ENCODE measurements at places on chromosomes 2 and 18.

- no peak for DNase-seq
These were observed 221.3 kb downstream of the BCL2 start for GRCh38 chr18:63098018-63098981.

DNA sequence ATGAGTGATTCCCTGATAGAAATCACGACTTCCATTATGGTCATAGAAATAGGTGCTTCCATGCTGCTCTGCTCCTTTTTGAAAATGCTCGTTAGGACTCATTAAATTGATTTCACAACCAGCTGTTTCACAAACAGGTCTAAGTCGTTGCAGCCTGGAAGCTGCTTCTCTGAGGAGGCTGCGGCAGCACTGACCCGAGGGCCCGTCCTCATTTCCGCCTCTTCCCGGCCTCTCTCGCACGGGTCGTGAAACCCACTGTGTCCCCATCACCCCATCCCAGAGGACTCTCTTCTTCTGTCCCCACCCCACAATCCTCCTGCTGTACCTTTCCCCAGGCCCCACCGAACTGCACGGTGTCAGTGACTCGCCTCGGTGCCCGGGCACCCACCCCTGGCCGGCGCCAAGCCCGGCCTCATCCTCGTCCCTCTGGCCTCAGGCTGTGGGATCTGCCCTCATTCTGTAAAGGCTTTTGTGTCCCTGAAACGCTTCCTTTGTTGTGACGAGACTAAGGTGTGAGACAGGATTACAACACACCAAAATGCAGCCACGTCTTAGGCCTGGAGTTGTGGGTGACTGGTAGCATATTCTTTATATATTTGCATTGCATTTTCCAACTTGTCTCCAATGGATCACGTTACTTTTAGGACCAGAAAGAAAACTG, 112.7 kb upstream of the CTDP1 start:
- DNase-seq = no peak

DNA sequence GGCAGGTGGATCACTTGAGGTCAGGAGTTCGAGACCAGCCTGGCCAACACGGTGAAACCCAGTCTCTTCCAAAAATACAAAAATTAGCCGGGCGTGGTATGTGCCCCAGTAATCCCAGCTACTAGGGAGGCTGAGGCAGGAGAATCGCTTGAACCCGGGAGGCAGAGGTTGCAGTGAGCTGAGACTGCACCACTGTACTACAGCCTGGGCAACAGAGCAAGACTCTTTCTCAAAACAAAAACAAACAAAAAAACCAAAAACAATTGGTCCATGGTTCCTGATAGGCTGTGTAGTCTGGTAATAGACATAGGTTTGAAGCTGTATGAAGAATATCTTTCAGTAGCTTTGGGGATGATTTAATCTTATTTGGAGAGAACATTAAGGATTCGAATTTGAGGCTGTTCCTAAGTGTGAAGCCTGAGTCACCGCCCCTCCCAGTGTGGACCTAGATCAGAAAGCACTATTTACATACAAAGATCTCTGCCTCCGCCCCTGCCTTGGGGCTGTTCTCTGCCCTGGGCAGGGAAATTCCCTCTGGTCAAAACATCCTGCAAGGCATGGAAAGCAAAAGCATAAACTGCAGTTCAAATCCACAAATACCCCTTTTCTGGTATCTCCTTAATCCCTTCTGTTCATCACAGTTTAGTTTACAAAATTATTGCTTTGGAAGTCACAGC, 52.8 kb upstream of the PMAIP1 start:
- DNase-seq = no peak

GRCh38 chr18:79819968-79820351, 22.2 kb downstream of the KCNG2 start:
- peak; percentile 52 for DNase-seq

DNA sequence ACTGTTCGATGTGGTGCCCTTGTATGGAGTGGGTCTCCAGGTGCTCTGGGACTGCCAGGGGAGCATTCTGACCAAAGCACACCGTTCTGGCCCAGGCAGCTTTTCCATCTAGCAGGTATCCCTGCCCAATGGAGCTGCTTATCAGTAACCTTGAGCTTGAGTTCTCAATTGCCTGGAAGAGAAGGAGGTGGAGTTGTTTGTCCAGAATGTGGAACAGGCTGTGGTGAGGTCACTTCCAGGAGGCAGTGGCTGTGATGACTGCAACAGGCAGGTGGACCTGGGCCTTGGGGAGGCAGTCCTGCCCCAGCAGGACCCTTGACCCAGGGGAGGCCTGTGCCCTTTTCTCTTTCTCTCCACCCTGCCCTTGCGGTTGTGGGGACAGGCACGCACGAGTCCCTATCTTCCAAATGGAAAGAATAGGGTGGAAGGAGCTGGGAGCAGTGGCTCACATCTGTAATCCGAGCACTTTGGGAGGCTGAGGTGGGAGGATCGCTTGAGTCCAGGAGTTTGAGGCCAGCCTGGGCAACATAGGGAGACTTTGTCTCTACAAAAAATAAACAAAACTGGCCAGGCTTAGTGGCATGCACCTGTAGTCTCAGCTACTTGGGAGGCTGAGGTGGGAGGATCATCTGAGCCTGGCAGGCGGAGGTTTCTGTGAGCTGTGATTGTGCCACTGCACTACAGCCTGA, 66.2 kb upstream of the MCFD2 start:
- no peak for DNase-seq

GRCh38 chr18:67513280-67513679, 3.2 kb downstream of the DSEL start:
- no peak for DNase-seq

DNA sequence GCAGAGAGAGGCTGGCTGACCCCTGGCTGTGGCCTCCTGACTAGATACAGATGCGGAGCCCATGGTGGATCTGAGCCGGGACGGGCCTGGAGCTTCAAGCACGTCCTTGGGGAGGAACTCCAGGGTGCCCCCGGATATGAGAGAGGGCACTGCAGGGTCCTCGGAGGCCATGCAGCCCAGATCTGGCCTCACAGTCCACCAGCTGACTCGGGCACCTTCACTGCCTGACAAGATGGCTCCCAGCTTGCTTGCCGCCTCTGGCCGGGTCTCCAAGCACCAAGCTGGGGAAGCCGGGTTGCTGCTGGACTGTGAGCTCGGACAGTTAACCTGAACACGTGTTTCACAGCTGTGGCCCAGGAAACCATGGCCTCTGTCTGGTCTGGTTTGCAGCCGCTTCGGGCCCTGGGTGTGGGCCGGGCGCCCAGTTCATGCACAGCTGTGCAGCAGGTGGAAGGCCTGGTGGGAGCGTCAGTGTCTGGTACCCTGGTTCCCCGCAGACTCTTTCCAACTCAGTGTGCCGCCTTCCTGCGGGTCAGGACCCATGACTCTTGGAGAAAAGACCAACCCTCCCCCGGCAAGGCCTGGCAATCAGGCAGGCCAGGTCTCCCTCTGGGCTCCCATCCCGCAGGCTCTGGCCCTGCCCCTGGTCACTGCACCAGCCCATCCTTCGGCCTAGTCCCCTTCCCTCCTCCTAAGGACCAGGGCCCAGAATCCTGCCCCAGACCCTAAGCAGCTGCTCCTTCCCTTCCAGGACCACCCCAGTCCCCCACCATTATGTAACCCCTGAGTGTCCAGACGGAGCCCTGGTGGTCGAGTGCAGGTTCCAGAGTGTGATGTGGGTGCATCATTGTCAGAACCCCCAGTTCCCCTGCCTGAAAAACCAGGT, 74.6 kb upstream of the OTOS start:
- DNase-seq = no peak

GRCh38 chr2:61233581-61233980, 71.6 kb downstream of the C2orf74 start:
- DNase-seq = no peak

GRCh38 chr2:174794851-174795374, 30.6 kb upstream of the CHRNA1 start:
- no peak for DNase-seq

- no peak for DNase-seq
These were observed 7.6 kb downstream of the ITGA6 start for GRCh38 chr2:172434821-172435605.

DNA sequence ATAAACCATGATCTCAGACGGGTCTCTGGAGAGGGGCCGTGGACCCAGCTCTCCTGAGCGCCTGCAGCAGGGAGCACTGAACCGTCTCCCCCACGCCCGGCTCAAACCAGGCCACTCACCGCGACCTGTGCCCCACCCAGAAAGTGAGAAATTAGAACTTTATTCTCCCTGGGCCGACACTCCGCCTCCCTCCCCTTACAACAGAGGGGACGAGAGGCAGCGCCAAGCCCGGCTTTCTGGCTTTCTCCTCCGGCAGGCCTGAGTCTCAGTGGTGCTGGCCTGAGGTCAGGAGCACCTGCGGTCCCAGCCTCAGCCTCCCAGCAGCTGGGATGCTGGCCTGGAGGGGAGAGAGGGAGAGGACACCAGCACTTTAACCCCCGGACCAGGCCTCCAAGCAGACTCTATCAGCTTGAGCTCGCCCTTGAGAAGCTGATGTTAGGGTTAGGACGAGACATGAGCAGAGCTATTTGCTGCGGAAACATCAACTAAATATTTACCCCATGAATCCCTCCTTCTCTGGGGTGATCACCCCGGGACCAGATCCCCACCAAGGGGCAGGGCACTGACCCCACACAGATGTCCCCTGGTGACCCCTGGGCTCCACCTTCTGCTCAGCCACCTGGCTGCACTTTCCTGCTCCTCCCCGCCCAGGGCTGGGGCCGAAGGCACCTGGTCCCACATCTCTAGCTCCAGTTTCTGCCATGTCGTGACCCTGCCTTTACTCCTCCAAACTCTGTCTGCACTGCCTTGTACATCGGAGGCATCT, 856.3 kb upstream of the SALL3 start:
- DNase-seq = no peak

- no peak for DNase-seq
These were observed 98.2 kb downstream of the DYSF start for GRCh38 chr2:71551631-71551915.

GRCh38 chr18:76889091-76889699, 66.8 kb downstream of the ZNF236 start:
- no peak for DNase-seq

DNA sequence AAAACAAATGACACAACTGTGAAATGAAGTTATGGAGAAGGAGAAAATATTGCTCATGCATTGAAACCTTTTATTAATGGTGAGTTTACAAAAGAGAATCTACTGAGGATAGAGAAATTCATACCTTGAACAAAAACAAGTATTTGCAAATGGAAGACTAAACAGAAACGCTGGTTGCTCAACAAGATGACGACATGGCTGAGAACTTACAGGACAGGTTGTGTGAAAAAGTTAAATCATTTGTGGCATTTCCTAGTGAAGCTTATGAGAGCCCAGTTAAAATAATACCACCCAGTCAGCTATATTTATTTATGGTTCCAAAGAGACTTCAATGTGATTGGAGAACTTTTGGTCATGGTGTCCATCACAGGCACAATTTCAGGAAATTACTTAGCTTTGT, 148.6 kb upstream of the PKDCC start:
- DNase-seq = no peak

DNA sequence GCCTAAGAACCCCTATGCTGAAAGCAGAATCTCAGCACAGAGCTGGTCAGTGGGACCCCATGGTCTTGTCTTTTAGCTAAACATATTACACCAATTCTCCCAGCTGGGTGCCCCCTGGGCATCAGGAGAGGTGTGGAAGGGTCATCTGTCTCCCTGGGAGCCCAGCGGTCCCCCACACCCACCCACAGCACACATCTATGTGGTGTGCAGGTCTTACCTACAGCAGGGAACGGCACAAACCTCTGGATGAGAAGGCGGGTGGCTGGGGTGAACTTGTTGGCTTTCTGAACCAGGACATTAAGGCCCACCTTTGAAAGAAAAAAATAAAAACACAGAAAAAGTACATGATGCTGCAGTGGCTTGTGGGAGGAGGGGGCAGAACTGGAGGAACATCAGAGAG, 70.7 kb downstream of the EMX1 start:
- DNase-seq = no peak

DNA sequence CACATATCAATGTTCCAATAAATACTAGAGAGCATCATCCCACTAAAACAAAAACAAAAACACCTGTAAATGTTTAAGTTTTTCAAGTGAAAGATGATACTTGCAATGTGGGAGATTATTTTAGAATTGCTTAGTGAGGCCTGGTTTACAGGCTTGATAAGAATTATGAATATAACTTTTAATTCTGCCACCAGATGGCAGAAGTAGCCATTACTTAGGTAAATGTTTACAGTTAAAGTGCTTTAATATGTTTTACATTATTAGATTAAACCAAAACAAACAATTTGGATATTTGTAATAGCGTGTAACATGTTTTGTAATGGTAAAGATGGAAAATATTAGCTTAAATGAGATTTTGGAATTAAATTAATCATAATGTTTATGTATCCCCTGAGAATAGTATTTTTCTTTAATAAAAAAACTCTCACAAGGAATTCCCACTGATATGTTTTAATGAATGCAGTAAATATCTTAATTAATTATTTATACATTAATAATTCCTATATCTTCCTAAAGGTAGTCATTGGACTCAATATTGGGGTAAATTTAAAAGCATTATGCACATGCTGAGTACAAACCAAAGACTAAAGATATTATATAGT, 522.0 kb downstream of the SPAG16 start:
- no peak for DNase-seq

DNA sequence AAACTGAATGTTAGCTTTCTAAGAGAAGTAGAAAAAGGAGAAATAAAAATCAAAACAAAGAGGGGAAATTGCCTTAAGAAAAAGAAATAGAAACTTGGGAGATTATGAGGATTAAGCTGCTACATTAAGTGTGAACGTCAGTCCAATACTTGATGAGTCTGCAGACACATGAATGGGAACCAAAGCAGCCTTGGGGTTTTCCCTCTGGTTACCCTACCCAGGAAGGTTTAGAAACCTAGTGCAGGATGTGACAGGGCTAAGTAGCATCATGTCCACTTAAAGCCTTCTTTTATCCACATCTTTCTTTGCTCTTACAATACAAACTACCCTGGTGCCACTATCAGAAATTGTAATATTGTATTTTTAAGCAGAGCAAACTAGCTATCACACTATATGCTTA, 22.3 kb downstream of the SLC35F5 start:
- DNase-seq = no peak

GRCh38 chr2:177783835-177784744, 288.5 kb downstream of the PDE11A start:
- DNase-seq = no peak

GRCh38 chr2:26610504-26611335, 30.4 kb downstream of the CIB4 start:
- DNase-seq = no peak

DNA sequence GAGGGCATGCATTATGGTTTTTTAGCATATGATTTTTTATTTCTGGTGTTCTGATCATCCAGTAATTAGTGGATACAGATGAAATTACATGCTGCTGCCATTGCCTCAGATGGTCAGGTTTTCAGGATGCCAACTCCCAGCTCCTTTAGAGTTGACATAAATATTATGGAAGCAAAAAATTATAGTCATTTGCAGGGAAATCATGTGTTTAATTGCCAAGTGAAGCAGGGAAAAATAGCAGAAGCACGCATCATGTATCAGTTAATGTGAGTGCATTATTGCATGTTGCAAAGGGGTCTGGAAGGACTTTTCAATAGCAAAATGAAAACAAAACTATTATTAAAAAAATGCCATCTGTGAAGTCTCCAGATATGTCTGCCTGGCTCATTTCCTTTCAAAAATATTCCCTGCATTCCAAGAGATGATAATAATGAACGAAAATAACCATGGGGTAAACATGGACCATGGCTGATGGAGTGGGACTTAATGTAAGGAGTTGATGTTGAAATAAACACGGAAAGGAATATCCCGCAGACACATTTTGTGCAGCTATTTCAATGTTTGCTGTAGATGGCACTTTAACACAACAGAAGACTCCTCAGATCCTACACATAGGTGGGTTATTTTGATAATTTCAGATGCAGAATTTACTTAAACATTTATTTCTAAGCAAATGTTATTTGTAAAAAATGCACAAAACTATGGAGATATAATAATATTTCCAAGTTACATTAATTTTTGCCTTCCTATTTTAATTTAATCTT, 87.7 kb upstream of the DYNAP start:
- no peak for DNase-seq

GRCh38 chr2:43013821-43014345, 212.5 kb downstream of the ZFP36L2 start:
- no peak for DNase-seq

Measured in hippocampal formation (tissue), 2 donors.